ENCODE measurements at places on chromosomes 6 and 20.
A peak's percentile ranks its signal among the peaks of the same experiment; 100 is the strongest.

DNA sequence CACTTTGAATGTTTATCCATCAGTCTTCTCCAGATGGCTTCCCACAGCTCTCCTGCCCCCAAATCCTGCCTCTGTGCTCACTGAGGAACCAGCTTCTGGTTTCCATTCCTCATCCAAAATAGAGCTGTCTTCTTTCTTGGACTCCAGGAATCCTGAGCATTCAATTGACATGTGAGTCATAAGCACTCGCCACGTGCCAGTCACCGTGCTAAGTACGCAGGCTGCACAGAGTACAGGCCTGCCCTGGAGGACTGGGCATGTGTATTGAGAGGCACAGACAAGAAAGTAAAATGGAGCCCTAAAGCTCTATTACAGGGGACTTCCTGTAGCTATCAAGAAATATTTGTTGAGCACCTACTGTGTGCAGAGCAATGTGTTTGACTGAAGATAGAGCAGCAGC, 39.7 kb upstream of the LRFN2 start:
- DNase-seq = no peak

DNA sequence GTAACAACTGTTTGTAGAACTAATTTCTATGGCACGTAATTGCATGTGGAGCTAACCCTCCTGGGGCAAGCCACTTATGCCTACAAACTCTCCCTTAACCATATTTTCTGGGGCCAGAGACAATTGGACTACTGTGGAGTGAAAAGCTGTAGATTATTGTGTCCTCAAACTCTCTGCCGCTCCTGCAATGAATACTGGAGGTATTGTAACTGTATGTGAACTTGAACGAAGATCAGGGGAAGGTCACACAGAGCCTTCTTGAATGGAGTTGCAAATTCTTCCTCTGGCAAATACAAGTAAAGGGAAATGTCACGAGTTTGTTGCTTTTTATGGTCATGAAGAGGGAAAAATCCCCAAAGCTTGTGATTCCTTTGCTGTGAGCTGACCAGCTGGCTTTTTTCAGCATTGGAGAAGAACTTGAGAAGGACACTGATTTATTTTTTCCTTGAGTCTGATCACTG, 18.2 kb downstream of the AKAP12 start:
- peak; percentile 32 for DNase-seq

DNA sequence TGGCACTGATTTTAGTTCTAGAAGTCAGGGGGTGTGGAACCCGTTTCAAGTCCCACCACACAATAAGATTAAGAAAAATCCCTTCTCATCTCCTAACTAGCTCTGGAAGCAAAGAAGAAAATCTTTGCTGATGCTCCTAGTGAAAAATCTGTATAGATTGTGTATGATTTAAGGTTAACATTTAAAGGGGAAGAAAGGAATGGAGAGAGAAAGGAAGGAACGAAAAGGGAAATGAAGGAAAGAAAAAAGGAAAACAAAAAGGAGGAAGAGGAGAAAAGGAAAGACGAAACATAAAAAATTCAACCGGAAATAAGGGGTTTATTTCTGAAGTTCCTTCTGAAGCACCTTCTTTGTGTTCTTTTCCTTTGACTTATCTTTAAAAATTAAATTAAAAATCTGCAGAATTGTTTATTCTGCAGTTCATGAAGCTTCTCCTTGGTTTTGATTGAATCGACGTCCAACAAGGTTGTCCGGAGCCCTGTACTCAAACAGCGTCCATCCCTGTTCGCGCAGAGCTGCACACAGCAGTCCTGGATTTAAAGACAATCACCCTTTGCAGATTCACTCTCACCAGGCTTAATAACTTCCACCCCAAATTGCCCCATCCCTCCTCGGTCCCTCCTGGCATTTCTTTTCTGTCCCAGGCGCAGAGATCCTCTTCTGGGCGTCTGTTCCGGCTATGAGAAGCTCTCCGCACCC, 1.6 kb upstream of the TFAP2B start:
- DNase-seq = no peak

- DNase-seq = no peak
Measured at GRCh38 chr20:40233406-40233805, 455.6 kb downstream of the MAFB start.

GRCh38 chr6:127206531-127207095, 60.1 kb upstream of the RNF146 start:
- no peak for DNase-seq

DNA sequence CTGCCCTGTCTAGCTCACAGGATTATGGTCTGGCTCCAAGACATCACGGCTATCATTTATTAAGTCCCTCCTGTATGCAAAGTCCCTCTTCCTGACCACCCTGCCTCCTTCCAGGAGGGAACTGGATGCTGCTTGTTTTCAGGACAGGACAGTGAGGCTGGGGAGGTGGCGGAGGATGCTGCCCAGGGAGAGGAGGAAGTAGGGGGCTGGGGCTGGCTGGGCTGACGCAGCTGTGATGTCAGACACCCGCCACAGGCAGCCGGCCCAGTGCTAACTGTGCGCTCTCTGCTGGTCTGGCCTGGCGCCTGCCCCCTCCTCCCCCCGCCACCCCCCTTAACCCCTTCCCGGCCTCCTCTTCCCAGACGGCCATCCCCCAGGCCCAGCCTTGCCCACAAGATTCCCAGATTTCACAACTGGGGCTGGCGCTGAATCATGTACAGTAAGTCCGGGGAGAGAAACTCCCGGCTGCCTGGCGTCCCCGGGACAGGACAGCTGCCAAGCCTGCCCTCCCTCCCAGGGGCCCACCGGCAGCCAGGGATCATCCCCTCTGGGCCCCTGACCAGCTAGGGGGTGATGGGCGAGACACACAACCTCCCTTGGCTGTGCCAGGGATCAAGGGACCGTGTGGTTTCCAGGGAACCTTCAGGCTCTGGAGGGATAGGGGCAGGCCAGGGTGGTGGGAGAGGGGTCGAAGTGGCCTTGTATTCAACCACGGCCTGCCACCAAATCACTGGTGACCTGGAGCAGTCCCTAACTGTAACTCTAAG, 118.1 kb downstream of the CEBPB start:
- DNase-seq = no peak

GRCh38 chr6:99905209-99906106, 88.6 kb downstream of the MCHR2 start:
- DNase-seq = no peak

GRCh38 chr6:7479801-7480266, 61.6 kb upstream of the DSP start:
- peak; percentile 66 for DNase-seq

DNA sequence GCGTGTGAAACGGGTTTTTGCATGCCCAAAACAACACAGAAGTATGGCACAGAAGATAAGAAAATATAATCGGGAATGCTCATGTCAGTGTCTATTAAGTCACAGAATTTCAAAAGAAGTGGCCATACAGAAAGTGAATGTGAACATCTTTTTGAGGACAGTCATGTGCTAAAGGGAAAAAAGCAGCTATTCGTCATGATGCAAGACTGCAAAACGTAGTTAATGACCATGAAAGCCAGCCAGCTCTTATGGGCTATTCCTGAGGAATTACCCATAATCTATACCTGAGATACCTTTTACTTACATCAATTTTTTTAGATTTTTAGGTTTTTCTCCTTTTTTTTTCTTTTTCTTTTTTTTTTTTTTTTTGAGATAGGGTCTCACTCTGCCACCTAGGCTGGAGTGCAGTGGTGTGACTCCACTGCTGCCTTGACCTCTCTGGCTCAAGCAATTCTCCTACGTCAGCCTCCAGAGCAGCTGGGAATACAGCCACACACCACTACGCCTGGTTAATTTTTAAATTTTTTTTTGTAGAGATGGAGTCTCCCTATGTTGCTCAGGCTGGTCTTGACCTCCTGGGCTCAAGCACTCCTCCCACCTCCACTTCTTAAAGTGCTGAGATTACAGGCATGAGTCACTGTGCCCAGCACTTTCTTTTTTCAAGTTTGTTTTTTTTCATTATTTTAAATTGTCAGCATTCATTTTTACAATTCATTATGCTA, 18.1 kb upstream of the ZBP1 start:
- DNase-seq = no peak

DNA sequence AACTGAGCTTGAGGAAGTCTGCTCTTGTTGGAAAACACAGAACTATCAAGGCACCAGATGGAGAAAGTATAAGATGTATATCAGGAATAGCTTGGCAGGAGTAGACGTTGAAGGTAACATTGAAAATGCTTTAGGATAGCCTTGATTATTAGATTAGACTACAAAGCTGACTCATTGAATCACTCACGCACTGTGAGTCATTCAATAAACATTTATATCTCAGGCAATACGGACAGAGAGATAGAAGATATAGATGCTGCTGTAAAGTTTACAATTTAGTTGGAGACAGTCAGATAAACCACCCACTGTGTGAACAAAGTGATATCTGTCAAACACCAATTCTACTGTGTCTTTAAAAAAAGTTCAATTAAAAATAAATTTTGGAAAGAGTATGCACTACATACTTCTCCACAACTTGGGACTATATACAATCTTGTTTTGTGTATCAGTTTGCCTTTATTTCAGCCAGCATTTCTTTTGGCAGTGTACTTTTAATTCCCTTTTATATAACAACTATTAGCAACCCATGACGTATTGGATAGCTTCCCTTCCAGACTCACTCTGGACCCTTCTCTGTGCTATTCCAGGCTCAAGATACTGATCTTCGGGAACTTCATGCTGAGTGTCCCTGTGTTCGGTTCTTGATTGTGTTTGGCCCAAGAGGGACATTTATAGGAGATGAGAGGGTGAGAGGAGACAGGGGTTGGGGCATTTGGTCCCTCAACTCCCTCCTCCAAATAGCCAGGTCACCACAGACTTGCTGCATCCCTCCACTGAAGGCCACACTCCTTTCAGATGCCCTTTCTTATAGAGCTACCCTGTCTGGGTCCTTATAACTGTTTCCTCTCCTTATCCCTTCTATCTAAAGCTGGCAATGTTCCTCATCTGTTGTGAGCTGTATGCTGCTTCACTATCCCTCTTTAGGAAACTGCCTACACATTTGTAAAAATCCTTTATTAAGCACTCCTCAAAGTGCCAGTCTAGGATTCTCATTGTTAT, 176.6 kb upstream of the PTPRK start:
- no peak for DNase-seq

- DNase-seq = no peak
Measured at GRCh38 chr20:47024461-47024937, 129.9 kb downstream of the EYA2 start.
